CD4-positive, alpha-beta T cell treated with Interleukin-4 for 1 hour (primary cell): ENCODE measurements at places on chromosomes 5 and 9.

DNA sequence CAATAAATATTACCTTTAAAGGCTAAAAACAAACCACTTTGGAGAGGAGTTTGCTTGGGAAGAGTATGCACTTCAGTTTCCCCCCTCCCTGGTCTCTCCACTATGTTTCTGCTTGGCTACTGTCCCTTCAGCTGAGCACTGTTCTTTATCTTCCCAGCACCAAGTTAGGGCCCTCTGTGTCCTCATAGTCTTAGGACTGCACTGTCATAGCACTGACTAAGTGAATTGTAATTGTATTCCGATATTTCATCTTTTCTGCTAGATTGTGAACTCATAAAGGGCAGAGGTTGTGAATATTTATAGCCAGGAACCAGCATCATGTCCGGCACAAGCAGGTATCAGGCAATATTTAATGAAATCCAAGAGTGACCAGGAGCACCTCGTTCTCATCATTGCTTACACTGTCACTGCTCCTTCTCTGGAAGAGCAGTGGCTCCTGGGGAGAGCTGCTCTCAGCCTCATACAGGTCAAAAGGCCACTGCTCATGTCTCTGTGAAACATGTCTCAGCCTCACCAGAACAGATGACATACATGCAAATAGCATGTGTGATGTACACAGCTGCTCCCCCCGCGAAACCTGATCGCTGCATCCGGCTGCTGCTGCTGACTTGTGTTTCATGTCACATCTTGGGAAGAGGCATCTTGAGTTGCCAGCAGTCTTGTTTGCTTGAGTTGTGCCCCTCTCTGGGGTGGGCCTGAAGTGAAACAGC lies 279.7 kb upstream of the MSX2 start:
- DNase-seq, result no peak

- no peak for DNase-seq
Measured at GRCh38 chr5:160349249-160349934, 21.0 kb downstream of the C1QTNF2 start.

GRCh38 chr9:134057751-134058701 lies 9.8 kb downstream of the BRD3 start:
- DNase-seq, result no peak

GRCh38 chr5:151541571-151541970 lies 49.6 kb downstream of the FAT2 start:
- no peak for DNase-seq

- no peak for DNase-seq
Measured at GRCh38 chr9:112166176-112167140, 8.6 kb downstream of the SUSD1 start.

DNA sequence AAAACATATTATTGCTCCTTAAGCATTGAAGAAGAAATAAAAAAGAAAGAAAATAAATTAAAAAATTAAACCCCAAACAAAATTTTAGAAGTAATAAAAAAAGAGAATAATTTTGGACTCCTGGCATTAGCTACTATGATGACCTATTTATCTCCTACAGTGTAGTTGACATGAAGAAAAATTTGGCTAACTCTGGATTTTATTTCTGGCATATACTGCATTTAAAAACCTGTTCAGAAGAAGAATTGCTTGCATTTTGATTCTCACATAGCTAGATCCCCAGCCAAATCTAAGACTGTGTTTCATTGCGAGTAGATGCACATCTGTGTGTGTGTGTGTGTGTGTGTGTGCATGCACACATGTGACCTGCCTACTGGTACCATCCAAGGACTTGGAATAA lies 30.1 kb upstream of the GABRG2 start:
- DNase-seq, result no peak

GRCh38 chr5:138241688-138242571 lies 28.8 kb upstream of the CDC23 start:
- no peak for DNase-seq

DNA sequence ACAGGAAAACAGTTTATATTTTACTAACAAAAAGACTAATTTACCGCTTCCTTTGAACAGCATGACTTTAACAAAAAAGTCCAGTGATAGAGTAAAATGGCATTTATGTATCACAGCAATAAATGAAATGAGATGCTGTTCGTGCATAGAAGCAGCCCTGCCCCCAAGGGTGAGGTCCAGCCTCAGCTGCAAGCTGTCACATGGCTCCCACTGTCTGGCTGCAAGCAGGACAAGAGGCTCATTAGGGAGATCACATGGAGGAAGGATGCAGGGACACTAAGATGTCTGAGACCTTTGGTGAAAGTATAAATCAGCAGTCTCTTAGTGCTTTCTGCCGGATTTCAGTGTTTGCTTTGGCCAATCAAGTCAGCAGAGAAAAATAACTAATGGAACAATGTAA lies 23.0 kb downstream of the GDNF start:
- DNase-seq, result no peak
